ENCODE measurements at places on chromosomes 1 and 21.
A peak's percentile ranks its signal among the peaks of the same experiment; 100 is the strongest.

GRCh38 chr1:147902253-147902845 is at the start of gene GJA8:
Gene GJA8, plus strand, starts transcription at chr1:147902795. Its CDS starts 5,161 bp downstream, at chr1:147907956.
- no peak for DNase-seq

GRCh38 chr1:227891955-227892488 is 55.7 kb downstream of the WNT9A start:
- no peak for DNase-seq

DNA sequence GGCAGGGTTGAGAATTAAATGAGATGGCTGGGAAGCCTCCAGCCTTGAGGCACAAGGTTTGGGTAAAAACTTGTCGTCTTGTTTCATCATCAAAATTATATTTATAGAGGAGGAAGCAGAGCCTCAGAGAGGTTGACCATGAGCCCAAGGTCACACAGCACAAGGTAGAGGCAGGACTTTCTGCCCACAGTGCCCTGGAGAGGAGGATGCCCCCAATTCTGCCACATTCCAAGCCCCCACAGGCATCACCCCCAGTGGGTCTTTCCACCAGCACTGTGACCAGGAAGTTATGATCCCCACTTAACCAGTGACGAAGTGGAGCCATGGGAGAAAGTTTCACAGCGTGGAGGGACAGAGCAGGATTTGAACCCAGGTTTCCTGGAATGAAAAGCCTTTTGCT is 400.0 kb downstream of the MATN1 start:
- DNase-seq = no peak

DNA sequence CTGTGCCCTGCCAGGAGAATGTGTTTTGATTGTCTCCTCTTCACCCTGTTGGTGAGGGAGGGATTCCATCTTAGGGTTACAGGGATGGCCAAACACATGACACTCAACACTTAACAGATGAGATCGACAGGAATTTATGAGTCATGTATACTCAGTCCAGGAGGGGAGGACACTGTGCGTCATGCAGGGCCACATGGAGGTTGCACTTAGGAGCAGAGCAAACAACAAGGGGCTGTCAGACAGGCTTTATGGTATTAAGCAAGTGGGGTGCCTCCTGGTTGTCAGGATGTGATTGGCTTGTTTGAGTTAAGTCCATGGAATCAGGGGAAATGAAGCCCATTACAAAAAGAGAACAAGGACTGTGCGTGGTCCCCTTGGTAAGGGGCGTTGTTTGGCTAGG is 26.9 kb downstream of the EDARADD start:
- peak; percentile 87 for DNase-seq

DNA sequence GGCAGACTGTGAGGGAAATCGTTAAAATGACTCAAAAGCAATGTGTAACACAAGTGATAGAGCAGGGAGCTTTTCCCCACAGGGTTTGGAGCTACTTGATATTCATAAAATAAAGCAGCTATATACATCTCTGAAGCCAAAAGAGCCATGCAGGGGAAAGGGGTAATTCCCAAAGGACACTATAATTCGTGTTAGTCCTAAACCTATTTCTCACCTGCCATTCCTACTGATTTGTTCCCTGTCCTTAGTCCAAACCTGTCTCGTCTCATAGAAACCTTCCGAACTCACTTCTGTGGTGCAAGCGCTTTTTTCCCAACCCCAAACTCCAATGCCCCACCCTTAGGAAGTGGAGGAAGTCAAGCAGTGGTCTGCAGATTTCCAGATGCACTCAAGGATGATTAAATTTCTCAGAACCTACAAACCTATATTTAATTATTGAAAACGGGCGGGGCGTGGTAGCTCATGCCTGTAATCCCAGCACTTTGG is 946 bp upstream of the HNRNPR start:
- no peak for DNase-seq

DNA sequence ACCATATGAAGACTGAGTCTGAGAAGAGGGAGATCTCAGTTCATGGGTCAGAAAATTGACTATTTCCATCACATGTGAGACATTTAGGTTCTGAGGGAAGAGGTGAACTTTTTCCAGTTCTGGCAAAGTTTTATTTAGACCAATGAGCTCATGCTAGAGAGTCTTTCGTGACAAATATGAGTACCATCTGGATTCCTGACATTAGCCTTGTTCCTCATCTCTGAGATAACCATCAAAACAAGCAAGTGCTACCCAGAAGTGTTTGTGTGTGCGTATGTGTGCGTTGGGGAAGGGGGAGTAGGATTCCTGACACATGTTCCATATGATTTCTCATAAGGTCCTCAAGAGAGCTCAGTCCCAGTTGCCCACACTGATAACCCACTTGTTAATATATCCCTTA is 120.6 kb downstream of the FASLG start:
- no peak for DNase-seq

- DNase-seq = no peak
Measured at GRCh38 chr1:117757668-117758067, 151.8 kb downstream of the TENT5C start.

DNA sequence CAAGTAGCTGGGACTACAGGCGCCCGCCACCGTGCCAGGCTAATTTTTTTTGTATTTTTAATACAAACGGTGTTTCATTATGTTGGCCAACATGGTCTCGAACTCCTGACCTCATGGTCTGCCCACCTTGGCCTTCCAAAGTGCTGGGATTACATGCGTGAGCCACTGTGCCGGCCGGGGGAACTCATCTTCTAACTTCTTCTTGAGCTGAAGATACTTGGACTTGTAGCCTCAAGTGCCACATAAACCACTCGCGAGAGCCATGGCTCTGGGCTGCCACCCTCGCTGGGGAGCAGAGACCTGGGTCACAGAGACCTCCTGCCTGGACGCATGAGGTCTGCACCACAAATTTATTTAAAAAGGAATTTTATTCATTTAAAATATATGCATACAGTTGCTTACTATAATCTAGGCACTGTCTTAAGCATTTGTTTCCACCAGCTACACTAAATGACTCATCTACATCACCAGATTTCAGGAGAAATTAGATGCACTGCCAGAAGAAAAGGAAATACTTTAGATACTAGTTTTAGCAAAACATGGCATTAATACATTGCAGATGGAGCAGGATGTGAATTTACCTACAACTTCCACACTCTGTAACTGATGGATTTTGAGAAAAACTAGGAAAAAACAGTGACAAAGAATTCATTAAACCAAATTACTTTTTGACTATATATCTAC is 29.9 kb upstream of the PUM1 start:
- DNase-seq = no peak

GRCh38 chr1:106447466-106447865 is 609.0 kb upstream of the PRMT6 start:
- DNase-seq = peak; percentile 15

DNA sequence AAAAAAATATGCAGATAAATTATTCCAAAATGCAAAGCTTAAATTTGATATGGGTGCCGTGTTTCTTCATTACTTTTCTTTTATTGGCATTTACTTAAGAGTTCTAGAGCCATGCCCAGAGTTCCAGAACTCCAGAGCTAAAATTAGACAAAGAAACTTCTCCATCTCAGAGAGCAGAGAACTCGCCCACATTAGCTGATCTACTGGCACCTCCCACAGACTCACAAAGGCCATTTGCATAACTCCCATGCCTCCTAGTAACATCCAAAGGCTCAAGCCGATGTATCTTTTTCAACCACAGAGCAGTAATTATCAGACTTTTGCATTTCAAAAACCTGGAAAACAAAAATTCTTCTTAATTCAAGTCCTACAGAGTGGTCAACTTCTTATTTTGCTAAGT is 323.8 kb upstream of the ST6GALNAC5 start:
- no peak for DNase-seq

GRCh38 chr1:2229037-2229864 is 1.1 kb downstream of the SKI start:
- peak; percentile 85 for DNase-seq

- DNase-seq = peak; percentile 30
Measured at GRCh38 chr1:174032671-174033222, 10.6 kb upstream of the RC3H1 start.

GRCh38 chr21:41836166-41837015 is 42.8 kb downstream of the PRDM15 start:
- DNase-seq = no peak

- DNase-seq = no peak
Measured at GRCh38 chr1:31299365-31299764, 2.5 kb downstream of the ZCCHC17 start.

DNA sequence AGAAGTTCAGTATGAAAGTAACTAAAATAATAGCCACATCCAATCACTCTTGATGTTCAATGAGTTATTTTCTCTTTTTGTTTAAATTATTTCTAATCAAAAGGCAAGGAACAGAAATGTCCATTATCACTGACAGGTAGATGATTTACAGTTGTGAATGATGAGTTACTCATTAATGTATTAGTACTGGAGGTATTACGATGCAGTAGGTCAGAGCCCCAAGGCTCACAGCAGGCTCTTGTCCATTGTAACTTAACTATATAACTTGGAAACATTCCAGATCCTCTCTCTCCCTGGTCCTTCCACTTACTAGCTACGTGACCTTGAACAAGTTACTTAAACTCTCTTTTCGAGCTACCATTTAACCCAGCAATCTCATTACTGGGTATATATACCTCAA is 39.5 kb downstream of the CRB1 start:
- no peak for DNase-seq

All from DMS53 (cell line).